Uterus (tissue), 4 donors: ENCODE measurements at places on chromosomes 2 and 18. TPM values are rescaled to one million over a fixed set of nuclear protein-coding genes. Genes with fewer than 3 reads are reported as not detected.

DNA sequence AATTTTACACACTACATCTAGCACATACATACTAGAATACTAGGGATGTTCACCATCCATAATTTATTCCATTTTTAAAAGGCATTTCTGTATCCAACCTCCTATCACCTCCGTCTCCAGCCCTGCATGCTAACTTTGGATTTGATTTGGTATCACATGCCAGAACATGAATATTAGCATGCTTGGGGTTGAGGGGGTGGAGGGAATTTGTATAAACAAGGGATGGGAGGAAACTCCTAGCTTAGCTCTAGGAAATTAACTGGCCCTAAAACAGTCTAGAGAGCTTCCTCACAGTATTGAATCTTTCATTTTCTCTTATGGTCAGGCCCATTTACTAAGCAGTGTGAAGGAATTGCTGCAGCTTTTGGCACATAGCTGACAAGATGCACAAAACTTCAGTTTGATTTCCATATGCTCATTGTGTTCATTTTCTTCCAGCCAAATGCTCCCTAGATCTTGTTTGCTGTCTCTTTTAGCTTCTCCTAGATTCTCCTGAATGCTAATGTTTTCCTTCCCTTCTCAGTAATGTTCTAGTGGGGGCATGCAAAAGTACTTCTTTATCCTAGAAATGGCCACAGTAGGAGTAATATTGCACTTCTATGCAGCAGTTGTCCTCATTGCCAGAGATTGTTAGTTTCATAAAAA is 135.2 kb downstream of the VWC2L start:
- no peak for DNase-seq
- no peaks in the 10 kb centered on the region for H3K27me3 ChIP-seq
- no peak overlapping the region for H3K4me3 ChIP-seq
- no peaks in the 10 kb centered on the region for H3K4me1 ChIP-seq
- no peak overlapping the region for H3K27ac ChIP-seq

RGPD4 gene
- not detected for total RNA-seq

CROCC2 gene
- total RNA-seq: not detected

DNA sequence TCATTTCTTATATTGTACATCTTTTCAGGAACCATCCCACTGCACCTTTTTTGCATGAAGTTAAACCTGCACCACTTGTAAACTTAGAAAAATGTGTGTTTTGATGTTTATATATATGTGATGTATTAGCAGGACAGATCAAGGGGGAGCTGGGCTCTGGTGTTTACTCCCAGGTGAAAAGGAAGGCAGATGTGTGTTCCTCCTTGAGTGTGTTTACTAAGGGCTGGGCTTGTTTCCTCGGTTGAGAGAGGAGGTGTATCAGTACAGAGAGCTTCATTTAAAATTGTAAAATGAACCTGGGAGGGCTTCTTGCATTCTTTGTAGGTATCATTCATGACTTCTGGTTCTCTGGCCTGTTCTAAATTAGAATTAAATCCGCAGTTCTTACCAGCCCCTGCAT is 14.8 kb downstream of the LPIN1 start:
- no peaks in the 10 kb centered on the region for H3K36me3 ChIP-seq
- H3K27me3 ChIP-seq: no peaks in the 10 kb centered on the region

DNA sequence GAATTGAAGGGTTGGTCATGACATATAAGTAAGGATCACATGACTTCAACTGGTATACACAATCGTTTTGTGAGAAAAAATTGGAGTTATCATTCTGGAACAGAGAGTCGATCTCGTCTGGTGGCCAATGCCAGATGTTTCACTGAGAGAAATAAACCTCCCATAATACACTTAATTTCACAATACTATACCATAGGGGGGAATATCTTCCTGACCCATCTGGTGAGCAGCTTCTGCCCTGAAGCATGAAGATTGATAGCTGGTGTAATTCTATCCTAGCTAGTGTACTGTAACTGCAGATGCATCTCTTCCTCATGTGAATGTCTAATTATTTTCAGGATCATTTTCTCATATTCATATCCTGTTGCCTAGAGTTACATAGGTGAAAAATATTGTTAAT is 15.7 kb upstream of the CDH7 start:
- no peaks in the 10 kb centered on the region for H3K4me1 ChIP-seq
- no peak for DNase-seq
- no peak overlapping the region for H3K27ac ChIP-seq
- no peak overlapping the region for H3K4me3 ChIP-seq
- H3K36me3 ChIP-seq: no peaks in the 10 kb centered on the region

- H3K4me1 ChIP-seq: no peaks in the 10 kb centered on the region
- H3K36me3 ChIP-seq: no peaks in the 10 kb centered on the region
- H3K27me3 ChIP-seq: no peaks in the 10 kb centered on the region
- DNase-seq: no peak
Observed at GRCh38 chr18:37199741-37200140, 365.9 kb downstream of the CELF4 start.
